ENCODE measurements at places on chromosomes 5 and 9.
A peak's percentile ranks its signal among the peaks of the same experiment; 100 is the strongest.

GRCh38 chr5:126595486-126596083 lies 566 bp upstream of the ALDH7A1 start:
- DNase-seq, result no peak

GRCh38 chr9:119412399-119412798 lies 43.2 kb upstream of the BRINP1 start:
- no peak for DNase-seq

GRCh38 chr9:109512170-109512756 lies 14.2 kb upstream of the PTPN3 start:
- no peak for DNase-seq

GRCh38 chr5:101838435-101838834 lies 457.6 kb downstream of the SLCO4C1 start:
- DNase-seq, result no peak

GRCh38 chr5:40879163-40879942 lies 29.9 kb upstream of the C7 start:
- peak; percentile 5 for DNase-seq

- no peak for DNase-seq
Measured at GRCh38 chr9:114006931-114007691, 71.0 kb downstream of the AMBP start.

- peak; percentile 58 for DNase-seq
Measured at GRCh38 chr5:39076757-39077728, 2.8 kb upstream of the RICTOR start.

DNA sequence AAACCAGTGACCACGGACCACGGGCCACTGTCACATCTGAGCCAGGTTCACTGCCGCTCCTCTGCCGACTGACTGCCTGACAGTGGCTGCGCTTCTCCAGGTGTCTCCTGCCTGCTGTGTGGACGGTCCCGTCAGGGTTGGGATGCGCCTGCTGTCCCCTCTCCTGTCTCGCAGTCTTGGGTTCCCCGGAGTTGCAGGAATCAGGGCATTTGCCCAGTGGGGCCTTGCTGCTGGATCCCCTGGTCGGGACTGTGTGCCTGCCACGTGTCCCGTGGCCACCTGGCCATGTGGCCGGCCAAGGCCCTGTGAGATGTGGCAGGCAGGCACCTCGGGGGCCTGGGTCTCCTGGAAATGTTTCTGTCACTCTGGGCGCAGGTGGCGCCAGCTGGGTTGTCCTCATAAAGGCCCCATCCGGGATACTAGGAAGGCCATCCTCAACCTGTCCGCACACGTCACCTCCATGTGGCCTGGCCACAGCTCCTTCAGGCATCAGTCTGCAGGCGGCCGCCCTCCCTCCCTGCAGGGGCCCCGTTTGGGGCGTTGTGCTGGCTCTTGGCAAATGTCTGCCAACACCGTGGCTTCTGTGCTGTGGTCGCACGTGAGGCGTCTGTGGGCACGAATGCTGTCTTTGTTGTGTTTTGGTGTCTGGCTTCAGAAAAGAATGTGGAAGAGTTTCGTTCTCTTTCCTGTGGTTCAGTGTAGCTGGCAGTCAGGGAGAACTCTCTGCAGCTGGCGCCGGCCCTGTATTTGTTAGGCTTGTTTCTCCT lies 6.4 kb upstream of the TOR4A start:
- DNase-seq, result no peak

- no peak for DNase-seq
Measured at GRCh38 chr9:129626625-129627284, 792 bp downstream of the NTMT1 start.

- no peak for DNase-seq
Measured at GRCh38 chr9:107942291-107942690, 452.7 kb upstream of the KLF4 start.

DNA sequence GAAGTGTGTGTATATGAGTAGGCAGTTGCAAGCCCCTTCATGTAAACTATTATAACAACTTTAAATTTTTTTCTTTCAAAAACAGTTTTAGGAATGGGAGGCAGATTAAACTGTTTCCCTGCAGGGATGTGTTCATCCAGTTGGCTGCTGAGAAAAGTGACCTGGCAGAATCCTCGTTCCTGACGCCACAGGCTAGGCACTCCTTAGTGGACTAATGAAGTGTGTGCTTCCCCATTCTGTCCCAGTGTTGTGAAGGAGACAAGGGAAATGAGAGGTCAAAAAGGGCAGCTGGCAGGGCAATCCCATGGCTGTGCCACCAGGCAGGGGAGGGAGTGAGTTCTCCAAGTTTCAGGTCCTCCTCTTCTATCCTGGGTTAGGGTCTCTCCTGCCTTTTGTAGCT lies 59.8 kb downstream of the FOXD1 start:
- DNase-seq, result no peak

DNA sequence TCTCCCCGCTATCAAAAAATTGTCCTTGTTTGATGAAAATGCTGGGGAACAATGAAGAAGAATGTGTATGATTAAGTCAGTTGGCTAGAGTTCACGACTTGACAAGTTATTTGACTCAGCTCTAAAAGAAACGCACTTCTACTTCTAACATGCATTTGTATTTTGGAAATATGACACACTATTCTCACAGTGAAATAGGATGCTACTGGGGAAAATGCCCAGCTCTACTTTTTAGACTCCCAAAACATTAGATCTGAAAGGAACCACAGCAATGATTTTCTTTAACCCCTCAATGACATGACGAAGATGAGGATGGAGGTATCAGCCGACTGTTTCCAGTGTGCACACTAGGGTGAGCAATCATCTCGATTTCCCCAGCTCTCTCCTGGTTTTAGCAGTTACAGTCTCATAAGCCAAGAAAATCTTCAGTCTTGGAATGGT lies 83.6 kb upstream of the PCSK1 start:
- DNase-seq, result no peak

GRCh38 chr5:113513384-113514288 lies at the start of gene YTHDC2:
Gene YTHDC2 (plus strand): TSS chr5:113513694. CDS start chr5:113513896, 202 bp downstream.
- DNase-seq, result peak; percentile 92

DNA sequence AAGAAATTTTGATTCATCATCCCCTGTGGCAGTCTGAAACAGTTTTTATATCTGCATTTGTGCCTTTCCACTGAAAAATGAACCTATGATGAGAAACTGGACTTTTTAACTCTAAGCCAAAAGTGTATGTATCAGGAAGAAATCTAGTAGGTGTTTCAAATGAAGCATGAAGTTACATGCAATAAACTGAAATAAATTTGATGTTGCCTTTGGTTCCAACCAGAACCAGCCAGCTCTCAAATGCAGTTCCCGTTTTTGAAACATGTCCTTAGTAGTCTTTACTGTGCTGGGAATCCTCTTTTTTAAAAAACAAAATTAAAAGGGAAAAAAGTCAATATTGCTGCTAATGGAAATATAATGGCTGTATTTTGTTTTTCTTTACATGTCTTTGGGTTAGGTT lies 43.9 kb downstream of the HACD4 start:
- DNase-seq, result no peak

DNA sequence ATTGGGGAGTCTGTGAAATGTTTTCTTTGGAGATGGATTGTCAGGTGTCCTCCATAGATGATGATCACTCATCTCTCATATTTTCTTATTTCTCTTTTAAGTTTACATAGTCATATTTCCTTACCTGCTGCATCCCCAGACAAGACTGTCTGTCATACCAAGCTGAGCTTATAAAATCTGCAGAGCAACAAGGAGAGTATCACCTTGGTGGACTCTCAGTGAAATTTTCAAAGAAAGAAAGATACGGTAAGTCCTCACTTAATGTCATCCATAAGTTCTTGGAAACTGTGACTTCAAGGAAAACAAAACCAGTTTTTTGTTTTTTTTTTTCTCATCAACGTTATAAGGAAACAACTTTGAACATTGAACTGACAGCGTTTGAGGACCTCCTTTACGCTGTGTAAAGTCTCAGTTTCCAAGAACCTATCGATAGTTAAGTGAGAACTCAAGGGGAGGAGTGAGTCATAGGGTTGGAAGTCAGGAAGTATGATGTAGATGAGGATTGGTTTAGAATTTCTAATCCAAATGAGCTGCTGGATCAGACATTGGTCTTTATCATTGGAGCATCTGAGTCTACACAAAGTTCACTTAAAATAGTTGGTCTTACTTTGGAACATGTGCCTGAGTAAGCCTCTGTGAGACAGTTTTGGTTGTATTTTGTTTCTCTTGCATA lies 45.5 kb downstream of the SPIN1 start:
- DNase-seq, result no peak

DNA sequence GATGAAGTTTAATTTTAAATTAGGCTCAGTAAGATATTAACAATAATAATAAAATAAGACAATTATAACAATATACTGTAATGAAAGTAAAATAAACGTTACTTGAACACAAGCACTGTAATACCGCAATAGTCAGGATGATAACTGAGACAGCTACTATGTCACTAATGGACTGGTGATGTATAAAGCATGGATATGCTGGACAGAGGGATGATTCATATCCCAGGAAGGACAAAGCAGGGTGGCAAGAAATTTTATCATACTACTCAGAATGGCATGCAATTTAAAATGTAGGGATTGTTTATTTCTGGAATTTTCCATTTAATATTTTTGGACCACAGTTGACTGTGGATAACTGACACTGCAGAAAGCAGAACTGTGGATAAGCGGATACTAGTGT lies 196.9 kb downstream of the VPS13A start:
- DNase-seq, result no peak

DNA sequence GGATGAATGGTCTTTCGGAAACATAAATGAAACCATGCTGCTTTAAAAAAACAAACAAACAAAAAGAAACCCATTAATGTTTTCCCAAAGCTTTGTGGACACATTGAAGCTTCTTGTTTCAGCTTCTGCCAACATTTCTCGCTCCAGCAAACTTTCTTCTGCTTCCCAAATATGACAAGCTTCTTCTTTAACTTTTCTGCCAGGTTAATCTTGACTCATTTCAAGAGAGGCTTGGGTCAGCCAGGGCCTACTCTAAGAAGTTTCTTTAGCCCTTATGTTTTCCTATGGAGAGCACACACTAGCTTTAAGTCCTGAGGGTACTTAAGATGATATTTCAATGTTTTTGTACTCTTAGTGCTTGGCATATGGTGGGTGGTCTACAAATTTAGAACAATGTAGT lies 6.1 kb downstream of the ANXA1 start:
- no peak for DNase-seq

DNA sequence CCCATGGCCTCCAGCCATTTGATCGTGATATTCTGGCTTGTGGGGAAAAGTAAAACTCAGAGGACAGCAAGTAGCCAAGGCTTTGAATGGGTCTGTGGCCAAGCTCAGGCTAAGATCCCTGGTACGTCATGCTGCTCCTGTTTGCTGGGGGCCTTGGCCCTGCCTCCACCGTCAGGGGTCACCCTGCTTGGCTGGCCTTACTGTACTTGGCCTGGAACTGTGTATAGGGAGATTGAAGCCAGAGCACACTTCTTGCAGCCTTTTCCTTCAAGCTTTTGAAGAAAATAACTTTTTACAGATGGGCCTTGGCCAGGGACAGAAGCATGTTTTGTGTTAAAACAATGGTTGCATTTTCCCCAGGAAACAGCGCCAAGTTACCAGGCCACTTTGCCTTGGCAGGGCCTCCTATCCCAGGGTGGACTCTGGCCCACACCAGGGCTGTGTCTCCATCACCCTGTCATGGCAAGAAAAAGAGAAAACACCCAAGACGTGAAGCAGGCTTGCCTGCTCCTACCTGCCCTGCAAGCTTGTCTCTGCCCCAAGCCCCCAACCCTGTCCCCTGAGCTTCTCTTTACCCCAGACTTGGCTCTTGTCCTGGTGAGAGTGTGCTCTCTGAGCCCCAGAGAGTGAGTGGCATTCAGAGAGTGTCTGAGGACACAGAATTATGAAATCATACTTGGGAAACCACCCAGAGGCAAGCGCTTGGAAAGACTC lies 286.9 kb downstream of the GADD45G start:
- DNase-seq, result no peak

DNA sequence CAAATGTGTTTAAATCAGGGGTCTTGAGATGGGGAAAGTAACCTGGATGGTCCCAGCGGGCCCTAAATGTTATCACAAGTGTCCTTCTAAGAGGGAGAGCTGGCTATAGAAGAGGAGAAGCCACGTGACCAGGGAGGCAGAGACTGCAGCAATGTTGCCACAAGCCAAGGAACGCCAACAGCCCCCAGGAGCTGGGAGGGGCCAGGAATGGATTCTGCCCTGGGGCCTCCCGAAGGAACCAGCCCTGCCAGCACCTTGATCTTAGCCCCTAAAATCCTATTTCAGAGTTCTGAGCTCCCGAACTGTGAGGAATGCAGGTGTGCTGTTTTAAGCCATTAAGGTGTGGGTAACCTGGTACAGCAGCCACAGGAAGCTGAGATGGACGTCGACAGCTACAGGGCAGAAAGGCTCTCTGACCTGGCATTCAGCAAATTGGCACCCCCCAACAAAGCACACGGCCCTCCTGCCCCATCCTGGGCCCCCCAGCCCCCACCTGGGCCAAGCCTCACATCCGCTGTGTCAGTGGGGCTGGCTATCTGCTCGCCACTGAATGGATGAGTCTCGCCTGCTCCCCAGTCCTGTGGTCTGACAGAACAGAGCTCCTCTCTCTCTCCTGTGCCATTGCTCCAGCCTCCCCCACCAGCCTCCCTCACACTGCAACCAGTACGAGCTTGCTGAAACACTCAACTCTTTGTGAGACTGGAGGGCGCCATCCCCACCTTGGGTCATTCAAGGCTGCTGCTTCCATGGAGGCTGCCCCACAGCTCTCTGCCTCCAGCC lies 78.8 kb downstream of the ADAMTS2 start:
- no peak for DNase-seq

DNA sequence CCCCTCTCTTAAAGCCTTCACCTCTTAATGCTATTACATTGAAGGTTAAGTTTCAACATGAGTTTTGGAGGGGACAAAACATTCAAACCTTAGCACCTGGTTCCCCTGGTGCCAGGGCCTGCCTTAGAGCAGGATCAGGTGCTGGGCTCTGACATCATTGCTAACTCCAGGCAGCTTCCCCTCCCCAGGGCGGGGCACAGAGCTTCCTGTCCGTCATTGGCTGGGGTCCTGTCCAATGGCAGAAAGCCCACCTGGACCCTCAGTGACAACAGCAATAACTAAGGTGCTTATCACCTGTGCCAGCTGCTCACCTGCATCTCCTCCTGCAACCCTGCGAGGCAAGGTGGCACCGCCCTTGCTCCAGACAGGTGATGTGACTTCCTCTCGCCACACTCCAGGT lies 177.4 kb downstream of the NSG2 start:
- DNase-seq, result no peak

- no peak for DNase-seq
Measured at GRCh38 chr9:2809692-2810419, 34.0 kb downstream of the PUM3 start.

DNA sequence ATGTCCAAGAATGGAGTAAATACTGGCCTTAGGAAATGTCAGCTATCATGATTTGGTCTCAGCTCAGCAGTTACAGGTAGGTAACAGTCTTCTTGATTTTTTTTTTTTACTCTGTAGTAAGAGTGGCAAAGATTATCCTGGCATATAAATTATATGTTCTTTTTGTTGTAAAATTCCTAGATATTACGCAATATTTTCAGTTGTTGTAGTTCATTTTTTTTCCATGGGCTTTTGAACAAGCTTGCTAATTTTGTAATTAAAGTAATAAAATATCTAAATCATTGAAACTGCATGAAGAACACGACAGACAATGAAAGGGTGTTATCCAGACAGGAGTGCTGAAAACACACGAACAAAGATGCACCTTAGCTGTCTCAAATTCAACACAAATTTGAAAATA lies 249.4 kb downstream of the PRDM9 start:
- no peak for DNase-seq

- DNase-seq, result no peak
Measured at GRCh38 chr5:95519681-95520080, 35.1 kb downstream of the SKIC3 start.

- DNase-seq, result no peak
Measured at GRCh38 chr9:101508211-101508610, 25.4 kb upstream of the RNF20 start.

Data from GM06990 (cell line).